ENCODE measurements at places on chromosomes 3 and 15.

DNA sequence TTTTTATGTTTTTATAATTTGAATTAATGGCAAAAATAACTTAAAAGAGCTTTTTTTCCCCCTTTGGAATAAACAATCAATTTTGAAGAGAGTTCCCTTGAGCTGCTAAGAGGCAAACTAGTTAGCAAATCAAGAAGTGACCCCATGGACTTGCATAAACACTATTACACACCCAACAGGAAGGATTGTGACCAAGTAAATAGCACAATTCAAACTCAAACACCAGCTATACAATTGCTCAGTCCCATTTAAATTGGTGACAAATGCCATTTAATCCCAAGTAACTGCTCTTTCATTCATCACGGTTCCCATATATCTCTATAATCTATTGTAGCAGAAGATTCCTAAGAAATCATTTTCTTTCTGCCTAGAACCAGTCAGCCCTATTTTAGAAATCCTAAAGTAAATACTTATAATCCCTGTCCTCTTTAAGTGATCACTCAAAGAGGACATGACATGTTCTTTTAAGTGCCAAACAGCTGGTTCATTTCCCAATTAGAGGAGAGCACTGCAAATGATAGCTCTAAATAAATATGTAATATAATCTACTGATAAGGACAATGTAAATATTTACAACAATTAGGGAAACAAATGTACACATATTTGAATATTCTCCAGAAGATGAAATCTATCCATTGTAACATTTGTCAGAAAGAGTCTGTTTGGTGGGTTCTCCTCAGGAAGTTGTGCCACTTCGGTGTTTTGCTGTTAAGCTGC, 137.8 kb upstream of the ADAMTS9 start:
- no peak for DNase-seq

DNA sequence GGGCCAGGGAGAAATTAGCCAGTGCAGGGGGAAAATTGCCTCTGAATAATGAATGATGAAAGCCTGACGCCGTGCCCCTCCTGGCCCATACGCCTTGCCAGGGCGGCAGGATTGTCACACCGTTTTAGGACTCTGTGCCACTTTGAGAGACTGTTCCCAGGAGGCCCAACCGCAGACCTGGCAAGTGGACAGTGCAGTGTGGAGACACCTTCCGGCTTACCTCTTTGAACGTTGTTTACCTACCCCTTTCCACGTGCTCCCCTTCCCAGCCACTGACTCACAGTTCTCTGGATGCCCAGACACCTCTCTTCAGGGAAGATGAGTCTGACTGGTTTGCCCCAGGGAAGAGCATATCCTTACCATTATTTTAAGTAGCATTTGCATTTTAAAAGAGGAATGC, 84.0 kb upstream of the PXYLP1 start:
- DNase-seq: no peak

DNA sequence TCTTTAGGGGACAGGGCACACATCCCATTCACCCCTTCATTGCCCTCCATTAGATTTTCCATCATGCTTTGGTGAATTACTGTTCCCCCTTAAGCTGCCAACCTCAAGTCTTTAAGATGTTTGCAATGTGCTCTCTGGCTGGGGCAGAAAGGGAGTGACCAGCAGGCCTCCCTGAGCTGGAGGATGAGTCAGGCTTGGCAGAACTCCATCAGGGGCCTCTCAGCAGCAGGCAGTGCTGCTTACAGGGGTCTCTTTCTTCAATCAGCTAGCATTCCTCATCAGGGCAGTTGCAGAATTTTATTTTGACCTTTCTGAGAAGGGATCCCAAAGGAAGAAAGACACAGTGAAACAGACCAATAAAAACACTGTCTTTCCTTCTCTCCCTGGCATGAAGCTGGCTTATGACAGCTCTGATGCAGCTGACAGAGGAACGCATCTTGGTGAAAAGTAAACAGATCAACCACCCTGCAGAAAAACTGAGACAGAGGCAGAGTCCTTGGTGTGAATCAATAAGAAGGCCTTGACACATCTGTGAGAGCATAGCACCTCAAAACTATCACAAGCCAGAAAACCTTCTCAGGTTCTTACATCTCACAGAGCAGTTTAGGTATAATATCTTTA, 88.7 kb upstream of the MRPL3 start:
- no peak for DNase-seq

DNA sequence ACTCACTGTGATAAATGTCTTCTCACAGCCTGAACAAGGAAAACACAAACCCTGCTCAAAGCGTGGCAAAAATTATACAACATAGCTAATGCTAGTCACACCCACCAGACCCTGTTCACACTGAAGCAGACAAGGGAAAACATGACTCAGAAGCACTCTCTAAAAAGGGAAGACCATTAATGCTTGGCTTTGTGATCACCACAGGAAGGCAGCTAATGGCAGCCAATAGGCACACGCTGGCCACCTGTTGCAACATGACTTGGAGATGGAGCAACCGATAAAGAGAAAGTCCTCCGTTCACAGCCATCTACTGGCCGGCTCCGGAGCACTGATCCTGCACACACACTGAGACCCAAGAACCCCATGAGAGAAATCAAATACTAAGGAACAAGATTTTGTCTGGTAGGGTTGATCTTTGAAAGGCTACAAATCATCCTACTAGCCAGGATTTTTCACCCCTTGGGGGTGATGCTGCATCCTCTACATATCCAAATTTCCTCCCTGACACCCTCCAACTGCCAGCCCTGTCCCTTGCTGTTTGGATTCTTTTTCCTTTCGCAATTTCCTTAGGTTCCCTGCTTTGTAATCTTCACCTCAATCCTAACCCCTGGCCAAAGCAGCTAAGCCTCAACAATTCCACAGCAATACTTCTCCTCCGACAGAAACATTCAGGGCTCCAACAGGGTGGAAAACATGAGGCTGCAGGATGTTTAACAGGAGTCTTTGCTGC, 3.2 kb downstream of the ZXDC start:
- DNase-seq: no peak

- peak; percentile 6 for DNase-seq
Measured at GRCh38 chr3:120284747-120285507, at the start of gene GPR156. Gene GPR156 (minus strand): TSS chr3:120285222. CDS start chr3:120244098, 41,124 bp downstream.
